ENCODE measurements at places on chromosomes 1 and 21.

- no peak for DNase-seq
These were observed 26.2 kb downstream of the OR10J5 start for GRCh38 chr1:159509440-159510228.

DNA sequence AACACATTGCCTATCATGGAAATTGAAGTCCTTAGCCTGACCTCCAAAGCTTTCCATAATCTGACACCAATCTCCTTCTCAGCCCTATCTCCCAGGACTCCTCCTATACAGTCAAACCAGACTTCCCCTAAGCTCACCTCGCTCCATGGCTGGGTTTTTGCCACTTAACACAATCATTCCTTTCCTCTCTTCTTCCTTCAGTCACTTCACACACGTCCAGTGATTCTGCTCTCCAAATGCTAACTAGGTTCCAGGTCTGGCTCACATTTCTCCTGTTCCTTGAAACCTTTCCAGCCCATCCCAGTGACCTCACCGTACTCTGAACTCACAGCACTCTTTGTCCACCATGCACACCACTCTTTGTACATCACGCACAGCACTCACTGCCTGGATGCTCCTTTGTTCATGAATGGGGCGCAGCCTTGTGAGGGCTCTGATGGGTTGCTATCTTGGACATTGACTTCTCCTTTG, 98.4 kb downstream of the GLUL start:
- DNase-seq = no peak

GRCh38 chr1:185328255-185328654, 11.2 kb upstream of the IVNS1ABP start:
- DNase-seq = no peak

GRCh38 chr1:227356620-227357146, 38.4 kb upstream of the CDC42BPA start:
- DNase-seq = no peak

DNA sequence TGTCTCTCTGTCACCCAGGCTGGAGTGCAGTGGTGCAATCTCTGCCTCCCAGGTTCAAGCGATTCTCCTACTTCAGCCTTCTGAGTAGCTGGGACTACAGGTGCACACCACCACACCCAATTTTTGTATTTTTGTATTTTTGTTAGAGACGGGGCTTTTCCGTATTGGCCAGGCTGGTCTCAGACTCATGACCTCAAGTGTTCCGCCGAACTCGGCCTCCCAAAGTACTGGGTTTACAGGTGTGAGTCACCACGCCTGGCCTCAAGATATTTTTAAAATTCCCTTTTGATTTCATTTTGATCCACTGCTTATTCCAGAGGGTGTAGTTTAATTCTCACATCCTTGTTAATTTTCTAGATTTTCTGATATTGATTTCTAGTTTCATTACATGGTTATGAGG, 3.8 kb downstream of the IFI44L start:
- no peak for DNase-seq

DNA sequence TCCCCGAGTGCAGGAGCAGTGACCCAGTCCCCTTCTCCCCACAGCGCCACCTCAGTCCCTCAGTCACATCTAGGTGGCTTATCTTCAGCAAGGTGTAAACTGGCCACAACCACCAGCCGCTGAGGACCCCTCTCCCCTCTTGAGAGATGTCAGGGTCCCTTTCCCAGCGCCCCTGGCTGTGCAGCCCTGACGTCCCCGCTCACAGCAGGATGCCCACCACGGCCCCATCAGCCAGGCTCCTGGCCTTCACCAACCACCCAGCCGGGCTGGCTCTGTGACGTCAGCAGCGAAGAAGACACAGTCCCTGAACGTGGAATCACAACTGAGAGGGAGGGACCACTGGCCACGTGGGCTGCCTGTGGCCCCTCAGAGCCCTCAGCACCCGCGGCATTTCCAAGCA, 249.4 kb downstream of the NPHP4 start:
- no peak for DNase-seq

- no peak for DNase-seq
These were observed 27.2 kb upstream of the BCL10 start for GRCh38 chr1:85303440-85304162.

- DNase-seq = peak; percentile 87
These were observed 567.2 kb downstream of the NPHP4 start for GRCh38 chr1:5424802-5425703.

- peak; percentile 88 for DNase-seq
These were observed 5.8 kb upstream of the MX1 start for GRCh38 chr21:41419921-41420862.

- DNase-seq = no peak
These were observed 50.6 kb downstream of the SDC3 start for GRCh38 chr1:30857964-30858363.

Measured in NCI-H1417 (cell line).